ENCODE measurements at places on chromosomes 4 and X.
A peak's percentile ranks its signal among the peaks of the same experiment; 100 is the strongest.

DNA sequence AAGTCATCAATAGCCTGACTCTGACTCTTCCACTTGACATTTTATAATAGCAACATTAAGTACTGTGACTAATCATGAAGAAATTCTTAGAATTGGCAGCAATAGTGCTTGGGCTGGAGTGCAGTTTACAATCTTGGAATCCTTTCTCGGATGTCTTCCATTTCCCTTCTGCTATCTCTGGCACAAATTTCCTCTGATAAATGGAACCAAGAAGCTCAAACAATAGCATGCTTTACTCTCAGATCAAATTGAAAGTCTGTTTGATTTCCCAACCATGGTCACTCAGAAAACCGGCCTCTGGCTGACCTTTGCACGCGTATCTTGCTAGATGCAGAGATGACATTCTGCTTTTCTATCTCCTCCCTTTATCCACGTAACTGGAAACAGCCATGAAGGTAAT, 99.0 kb upstream of the SPANXC start:
- peak; percentile 41 for DNase-seq

GRCh38 chr4:95118497-95118896, 360.7 kb downstream of the BMPR1B start:
- no peak for DNase-seq

GRCh38 chr4:70746179-70746839, 24.5 kb downstream of the RUFY3 start:
- peak; percentile 55 for DNase-seq

DNA sequence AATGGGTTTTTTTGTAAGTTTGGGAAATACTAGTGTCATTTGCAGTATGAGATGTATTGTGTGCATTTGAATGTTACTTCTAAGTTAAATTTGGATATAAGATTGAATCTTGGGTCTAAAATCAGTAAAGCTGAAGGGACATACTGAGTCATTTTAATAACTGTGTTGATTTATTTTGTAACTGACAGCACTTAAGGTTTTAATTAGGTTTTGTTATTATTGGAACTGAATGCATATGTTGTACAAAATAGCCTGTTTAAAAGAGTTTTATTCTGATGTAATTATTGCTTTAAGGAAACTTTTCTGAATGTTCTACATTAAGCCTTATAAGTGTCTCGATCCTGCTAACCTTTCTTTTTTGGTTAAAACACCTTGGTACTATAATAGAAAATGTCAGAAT, 396.6 kb downstream of the MAPK10 start:
- no peak for DNase-seq

GRCh38 chr4:185911556-185912064, 99.6 kb upstream of the SORBS2 start:
- DNase-seq, result peak; percentile 26

Measured in Caki2 (cell line).